Prostate gland (tissue), 2 donors: ENCODE measurements at places on chromosomes 11 and 22.

DNA sequence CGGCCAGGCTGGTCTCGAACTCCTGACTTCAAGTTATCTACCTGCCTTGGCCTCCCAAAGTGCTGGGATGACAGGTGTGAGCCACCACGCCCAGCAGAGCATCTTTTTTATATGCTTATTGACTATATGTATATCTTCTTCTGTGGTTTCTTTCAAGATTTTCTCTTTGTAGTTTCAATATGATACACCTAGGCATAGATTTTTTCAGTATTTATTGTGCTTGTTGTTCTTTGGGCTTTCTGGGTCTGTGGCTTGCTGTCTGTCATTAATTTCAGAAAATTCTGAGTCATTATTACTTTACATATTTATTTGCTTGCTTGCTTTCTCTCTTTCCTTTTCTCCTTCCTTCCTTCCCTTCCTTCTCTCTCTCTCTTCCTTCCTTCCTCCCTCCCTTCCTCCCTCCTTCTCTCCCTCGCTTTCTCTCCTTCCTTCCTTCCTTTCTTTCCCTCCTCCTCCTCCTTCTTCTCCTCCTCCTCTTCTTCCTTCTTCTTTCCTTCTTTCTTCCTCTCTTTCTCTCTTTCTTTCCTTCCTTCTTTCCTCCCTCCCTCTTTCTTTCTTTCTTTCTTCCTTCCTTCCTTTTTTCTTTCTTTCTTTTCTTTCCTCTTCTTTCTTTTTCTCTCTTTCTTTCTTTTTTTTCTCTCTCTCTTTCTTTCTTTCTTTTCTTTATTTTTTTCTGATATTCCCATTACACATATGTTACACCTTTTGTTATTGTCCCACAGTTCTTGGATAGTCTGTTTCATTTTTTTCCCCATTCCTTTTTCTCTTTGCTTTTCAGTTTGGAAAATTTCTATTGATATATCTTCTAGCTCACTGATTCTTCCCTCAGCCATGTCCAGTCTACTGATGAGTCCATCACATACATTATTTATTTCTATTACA, 10.9 kb upstream of the DCHS1 start:
- no peak for DNase-seq

GRCh38 chr11:64306876-64307622, 1.7 kb downstream of the ESRRA start:
- DNase-seq, result no peak

- DNase-seq, result no peak
Observed at GRCh38 chr11:114256967-114257286, 39.3 kb upstream of the NNMT start.

DNA sequence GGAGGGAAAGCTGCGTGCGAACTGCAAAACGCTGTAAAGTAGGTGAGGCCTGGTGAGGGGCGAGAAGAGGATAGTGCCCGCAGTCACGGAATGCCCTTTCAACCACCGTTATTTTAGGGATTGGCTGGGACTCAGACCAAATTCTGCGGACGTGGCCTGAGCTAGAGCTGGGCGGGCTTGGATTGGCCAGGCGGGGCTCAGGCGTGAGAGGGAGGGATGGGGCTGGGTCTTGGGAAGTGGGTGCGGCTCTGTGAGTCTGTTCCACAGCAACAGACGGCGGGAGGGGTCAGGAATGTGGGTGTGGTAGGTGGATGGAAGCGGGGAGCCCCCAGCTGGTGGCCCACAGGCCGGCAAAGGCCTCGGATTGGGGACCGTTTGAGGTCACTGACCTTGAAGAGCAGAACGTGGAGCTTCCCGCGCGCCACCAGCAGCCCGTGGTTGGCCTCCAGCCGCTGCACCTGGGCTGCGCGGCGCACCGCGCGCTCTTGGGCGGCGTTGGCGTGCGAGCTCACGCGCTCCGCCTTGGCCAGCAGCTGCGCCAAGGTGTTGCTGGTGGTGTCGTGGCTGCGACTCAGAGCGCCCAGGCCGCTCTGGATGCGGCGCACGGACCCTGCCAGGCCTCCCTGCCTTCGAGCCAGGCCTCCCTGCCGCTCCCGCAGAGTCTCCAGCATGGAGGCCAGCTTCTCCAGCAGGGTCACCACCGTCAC, 444 bp downstream of the CAVIN3 start:
- DNase-seq, result peak; percentile 56

DNA sequence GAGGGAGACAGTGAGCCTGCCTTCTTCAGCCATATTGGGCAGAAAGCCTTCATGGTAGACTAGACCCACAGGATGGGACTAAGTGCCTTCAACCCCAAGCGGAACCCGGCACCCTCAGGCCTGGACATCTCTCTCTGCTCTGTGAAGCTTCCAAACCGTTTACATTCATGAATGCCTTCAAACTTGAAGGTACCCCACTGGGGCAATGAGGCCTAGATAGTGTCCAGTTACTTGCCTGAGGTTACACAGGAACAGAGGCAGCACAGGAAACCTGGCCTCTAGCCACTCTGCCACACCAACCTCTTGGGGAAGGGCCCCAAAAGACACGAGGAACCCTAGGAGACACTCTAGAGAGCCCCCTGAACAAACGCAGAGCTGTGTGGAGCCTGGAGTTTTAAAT, 14.5 kb upstream of the CYP2R1 start:
- DNase-seq, result no peak

GRCh38 chr11:134574947-134575346, 162.9 kb upstream of the B3GAT1 start:
- no peak for DNase-seq

GRCh38 chr11:71372693-71373657, 75.2 kb downstream of the DHCR7 start:
- no peak for DNase-seq

- DNase-seq, result peak; percentile 2
Observed at GRCh38 chr22:48748113-48748859, 1079.4 kb downstream of the BRD1 start.

- DNase-seq, result no peak
Observed at GRCh38 chr11:76048763-76049162, 157.5 kb downstream of the WNT11 start.

DNA sequence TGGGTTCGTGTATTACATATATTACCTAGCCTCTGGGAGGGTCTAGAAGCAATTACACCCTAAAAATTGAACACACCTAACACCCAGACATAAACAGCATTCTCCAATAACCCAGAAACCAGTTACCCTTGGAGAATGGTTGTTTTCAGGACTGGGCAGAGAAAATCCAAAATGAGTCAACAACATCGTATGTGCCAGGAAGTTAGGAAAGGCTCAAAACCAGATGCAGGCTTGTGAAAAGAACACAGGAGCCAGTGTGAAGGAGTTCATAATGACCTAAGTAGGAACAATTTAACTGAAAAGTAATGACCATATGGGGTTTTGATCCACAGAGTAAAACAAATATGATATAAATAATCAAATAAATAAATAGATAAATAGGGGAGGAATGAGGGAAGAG, 5.1 kb upstream of the CLPB start:
- DNase-seq, result no peak

DNA sequence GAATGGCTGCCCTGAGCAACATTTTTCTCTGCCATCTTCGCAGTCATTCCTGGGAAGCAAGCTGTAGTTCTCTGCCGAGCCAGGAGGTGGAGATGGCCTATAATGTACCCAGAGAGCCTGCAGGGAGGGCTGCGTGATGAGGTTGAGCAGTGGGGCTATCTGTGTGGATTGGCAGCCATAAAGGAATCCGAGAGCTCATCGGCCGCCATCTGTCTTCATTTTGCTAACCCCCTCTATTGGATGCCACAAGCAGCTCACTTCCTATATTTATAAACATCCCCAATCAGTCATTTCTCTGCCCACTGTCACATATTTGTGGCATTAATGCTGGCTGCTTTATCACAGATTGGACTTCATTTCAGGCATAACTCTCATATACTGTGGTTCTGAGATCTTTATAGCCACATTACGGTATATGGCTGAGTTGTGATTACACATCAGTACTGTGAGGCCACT, 209.5 kb downstream of the NTM start:
- DNase-seq, result no peak

DNA sequence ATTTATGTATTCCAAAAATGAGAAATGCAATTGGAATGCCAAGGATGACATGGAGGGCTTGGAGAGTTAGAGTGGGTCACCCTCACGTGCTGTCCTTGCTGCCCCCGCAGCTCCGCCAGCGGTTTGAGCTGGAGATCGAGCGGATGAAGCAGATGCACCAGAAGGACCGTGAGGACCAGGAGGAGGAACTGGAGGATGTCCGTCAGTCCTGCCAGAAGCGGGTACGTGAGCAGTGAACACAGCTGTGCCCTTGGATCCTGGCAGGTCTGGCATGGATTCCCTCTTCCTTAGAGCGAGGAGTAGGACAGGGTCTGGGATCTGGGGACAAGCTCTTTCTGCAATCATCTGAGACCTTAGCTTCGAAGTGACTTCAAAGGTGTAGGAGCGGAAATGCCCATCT, 166.2 kb downstream of the MYO18B start:
- no peak for DNase-seq

GRCh38 chr11:69642549-69642912, 1.6 kb downstream of the CCND1 start:
- DNase-seq, result no peak

DNA sequence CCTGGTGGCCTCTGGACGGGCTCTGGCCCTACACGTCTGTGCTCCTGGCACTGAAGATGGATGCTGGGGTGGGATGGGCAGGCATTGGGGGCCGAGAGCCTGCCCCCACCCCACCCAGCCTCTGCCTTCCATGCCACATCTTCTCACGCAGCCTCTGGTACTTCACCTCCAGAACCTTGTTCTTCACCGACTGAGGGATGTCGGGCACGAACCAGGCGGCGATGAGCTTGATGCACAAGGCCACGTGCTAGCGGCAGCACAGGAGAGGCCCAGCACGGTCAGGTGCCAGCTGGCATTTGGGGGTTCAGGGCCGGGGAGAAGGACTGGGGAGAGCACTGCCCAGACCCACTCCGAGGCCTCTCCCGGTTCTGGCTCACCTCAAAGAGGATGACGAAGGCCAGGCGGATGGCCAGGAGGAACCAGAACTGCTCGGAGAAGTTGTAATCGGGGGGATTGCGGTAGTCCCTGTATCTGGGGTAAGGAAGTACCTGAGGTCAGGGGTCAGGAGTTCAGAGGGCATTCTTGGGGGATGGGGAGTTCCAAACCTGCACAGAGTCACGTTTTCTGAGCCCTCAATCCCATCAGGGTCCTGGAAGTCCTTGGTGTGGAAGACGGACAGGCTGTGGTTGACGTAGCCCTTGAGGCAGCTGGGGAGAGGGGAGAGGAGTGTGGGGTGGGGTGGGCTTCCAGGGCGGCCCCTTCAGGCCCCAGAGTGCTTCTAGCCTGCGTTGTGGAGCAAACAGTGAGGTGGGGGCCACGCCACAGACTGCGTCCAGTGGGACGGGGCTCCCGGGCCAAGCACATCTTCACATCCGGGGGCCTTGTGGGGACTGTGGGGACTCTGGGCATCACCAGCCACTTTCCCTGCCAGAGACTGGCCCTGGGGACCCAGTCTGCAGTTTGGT, 3.8 kb upstream of the SIGIRR start:
- no peak for DNase-seq

- no peak for DNase-seq
Observed at GRCh38 chr22:35656284-35656752, 8.1 kb downstream of the APOL6 start.

DNA sequence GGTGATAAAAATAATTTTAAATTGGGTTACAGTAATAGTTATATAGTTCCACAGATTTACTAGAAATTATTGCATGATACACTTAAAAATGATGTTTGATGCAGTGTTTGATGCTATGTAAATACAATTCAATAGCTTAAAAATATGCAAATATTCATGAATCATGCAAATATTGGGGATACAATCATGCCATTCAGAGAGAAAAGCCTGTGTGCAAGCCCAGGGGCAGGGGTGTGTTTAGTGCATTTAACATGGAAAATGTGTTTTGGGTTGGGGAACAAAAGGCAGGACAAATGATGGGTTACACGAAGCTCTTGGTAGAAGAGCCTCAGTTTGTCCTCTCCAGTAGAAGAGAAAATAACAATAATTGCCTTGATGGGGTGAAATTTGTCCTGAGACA, 6.0 kb downstream of the TRIM22 start:
- DNase-seq, result no peak

DNA sequence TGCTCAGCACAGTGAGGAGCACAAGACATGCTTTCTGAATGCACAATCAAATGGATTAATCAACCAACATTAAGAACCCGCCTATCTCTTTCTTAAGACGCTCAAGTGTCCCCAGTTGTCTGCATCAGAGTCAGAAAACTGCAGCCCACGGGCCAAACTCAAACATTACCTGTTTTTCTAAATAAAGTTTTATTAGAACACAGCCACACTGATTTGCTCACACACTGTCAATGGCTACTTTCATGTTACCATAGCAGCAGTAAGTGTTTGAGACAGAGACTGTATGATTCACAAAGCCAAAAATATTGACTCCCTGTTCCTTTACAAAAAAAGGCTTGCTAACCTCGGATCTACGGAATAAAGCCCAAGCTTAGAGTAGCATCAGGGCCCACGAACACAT, 49.0 kb upstream of the ISX start:
- DNase-seq, result no peak

DNA sequence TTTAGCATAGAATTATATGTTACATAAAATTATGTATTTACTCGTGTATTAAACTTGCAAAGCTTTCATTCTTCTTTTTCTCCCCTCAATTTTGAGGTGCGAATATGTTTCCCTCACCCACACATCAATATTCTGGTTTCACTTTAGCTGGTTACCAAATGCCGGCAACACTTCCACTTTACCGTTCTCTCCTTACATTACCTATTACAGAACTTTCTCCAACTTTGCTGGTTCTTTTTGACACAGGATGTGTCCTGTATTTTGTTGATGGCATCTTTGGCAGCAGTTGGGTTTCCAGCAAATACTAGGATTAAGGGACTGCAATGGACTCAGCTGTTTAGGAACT, 84.9 kb downstream of the PRR5L start:
- no peak for DNase-seq

- DNase-seq, result no peak
Observed at GRCh38 chr11:44942029-44942955, 8.4 kb downstream of the TP53I11 start.

DNA sequence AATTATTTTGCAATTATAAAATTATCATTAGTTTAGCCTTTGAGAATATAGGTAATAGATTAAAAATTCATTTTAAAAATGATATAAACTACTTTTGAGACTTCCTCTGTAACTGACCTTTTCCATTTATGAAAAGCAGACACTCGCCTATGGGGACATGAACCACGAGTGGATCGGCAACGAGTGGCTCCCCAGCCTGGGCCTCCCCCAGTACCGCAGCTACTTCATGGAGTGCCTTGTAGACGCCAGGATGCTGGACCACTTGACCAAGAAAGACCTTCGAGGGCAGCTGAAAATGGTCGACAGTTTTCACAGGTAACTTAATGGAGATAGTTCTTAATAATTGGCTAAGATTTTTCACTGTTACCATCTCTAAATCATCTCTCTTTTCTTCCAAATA, 26.3 kb upstream of the CTTN start:
- DNase-seq, result no peak

DNA sequence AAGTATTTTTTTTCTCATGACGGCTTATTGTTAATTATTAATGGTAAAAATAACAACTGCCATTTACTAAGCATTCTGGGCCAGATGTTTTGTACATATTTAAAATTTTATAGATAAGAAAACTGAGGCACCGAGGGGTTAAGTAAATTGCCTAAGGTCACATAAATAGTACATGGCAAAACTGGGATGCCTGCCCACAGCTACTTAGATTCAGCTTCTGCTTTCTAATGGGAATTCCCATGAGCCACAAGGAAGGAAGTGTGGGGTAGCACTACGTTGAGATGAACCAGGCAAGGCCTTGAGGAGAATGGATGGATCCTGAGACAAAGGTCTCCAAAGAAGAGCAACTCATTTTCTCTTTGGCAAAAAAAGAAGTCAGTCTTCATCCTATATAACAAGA, 11.9 kb upstream of the PHF21A start:
- no peak for DNase-seq

GRCh38 chr11:27968461-27968860, 139.5 kb downstream of the KIF18A start:
- DNase-seq, result no peak
